ENCODE measurements at places on chromosomes 1 and 21.

DNA sequence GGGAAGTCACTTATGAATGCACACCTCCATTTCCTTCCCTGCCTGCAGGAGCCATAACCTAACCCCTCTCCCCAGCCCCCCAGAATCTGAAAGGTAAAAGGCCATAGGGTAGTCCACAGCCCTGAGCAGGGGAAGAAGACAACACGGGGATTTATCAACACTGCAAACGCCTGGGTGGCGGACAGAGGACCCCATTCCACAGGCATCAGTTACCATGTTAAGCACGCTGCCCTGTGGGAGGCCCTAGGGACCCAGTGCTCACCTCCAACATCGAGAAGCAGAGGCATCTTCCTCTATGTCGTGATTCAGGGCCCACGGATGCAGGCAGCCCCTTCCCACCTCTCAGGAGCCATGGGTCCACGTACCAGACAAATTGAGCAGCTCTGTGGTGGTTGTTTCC is 523.8 kb downstream of the MATN1 start:
- H3K27me3 ChIP-seq: peaks cover 3% of the 10 kb centered on the region
- peaks cover under 1% of the 10 kb centered on the region for H3K4me1 ChIP-seq

DNA sequence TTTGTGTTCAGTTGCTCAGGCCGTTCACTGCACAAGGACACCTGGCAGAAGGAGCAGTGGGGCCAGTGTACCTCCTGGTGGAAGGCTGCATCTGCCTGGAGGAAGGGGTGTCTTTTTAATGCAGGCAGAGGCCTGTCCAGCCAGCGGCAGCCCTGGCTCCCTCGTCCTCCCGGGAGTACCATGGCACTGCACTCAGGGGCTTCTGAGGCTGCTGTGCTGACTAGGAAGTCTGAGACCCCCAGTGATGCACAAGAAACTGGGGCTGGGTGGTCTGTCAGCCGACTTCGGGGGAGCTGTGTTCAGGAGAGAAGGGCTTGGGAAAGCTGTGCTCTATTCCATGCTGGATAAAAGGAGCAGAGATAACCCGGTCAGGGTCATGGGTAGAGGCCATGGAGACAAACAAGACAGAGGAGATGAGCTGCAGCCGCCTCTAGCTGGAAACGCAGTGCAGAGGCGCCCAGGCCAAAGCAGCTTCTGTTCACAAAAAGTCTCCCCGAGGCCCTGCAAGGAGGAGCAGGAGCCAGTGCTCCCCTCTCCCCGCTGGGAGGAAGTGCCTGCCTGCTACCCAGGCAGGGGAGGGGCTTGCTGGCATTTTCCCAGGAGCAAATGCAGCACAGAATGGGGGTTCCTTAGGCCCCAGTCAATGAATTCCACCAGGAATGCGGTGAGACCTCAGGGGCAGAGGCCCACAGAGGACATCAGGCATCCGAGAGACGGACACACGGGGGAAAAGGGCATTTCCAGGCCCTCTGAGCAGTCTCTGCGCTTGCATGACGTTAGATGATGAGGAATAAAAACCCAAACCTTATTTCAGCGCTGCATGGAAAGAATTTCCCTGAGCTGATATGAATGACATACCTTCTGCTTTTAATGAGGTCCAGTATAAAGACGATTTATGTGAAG is 17.2 kb upstream of the C2CD2 start:
- peaks cover 21% of the 10 kb centered on the region for H3K4me1 ChIP-seq
- H3K36me3 ChIP-seq: no peaks in the 10 kb centered on the region

DNA sequence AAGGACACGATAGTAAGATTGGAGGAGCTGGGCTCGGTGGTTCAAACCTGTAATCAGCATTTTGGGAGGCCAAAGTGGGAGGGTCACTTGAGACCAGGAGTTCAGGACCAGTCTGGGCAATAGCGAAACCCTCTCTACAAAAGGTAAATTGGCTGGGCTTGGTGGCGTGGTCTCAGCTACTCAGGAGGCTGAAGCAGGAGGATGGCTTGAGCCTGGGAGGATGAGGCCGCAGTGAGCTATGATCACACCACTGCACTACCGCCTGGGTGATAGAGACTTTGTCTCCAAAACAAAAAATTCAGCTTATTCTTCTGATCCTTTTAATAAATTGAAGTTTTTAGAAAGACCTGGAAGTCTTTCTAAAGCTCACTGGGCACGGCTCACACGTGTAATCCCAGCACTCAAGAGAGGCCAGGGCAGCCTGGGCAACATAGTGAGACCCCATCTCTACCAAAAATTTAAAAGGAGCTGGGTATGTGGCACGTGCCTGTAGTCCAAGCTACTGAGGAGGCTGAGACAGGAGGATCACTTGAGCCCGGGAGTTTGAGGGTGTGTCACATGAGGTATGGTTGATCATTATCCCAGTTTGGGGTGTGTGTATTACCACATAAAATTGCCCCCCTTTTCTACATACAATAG is 15.3 kb downstream of the MASP2 start:
- peaks cover 24% of the 10 kb centered on the region for H3K36me3 ChIP-seq
- peak; percentile 31 for DNase-seq
- H3K27me3 ChIP-seq: no peaks in the 10 kb centered on the region
- H3K4me3 ChIP-seq: no peak overlapping the region
- H3K4me1 ChIP-seq: no peaks in the 10 kb centered on the region
- H3K27ac ChIP-seq: no peak overlapping the region

- H3K27me3 ChIP-seq: no peaks in the 10 kb centered on the region
- H3K4me1 ChIP-seq: no peaks in the 10 kb centered on the region
- H3K36me3 ChIP-seq: no peaks in the 10 kb centered on the region
- no peak for DNase-seq
Observed at GRCh38 chr1:238660849-238661248, 725.5 kb upstream of the CHRM3 start.

DNA sequence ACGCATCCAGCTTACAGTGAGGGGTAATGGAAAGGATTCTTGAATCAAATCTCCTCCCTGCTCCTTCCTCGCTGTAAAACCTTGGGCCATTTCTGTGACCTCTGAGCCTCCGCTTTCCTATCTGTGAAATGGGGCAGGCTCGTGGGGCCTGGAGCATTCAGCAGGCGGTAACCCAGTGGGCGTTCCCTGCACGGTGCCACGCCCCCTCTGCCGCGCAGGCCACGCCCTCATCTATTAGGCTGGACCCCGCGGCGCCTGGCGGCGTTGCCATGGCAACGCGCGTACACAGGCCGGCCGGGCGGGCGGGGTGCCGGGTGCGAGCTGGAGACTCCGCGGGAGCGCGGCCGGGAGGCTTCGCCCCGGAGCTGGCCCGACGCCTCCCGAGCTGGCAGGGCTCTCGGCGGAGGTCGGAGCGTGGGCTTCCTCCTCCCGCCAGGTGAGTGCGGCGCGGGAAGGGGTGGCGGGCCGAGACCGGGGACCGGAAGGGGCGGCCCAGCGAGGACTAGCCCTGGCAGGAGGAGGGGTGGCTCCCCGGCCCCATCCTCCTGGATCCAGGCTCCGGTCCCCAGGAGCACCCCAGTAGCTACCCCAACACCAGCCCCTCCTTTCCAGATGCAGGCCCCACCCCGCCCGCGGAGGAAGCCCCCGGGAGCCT is at the start of gene FHAD1:
Gene FHAD1, plus strand, starts transcription at position 264 of the 655 bp plus-strand sequence. CDS start 4,562 bp downstream, outside the sequence.
- H3K4me3 ChIP-seq: peak within 1 kb of the TSS; percentile 52
- peaks cover 30% of the 10 kb centered on the region for H3K27me3 ChIP-seq
- H3K36me3 ChIP-seq: no peaks in the 10 kb centered on the region
- H3K4me1 ChIP-seq: peaks cover 16% of the 10 kb centered on the region
- no peak within 1 kb of the TSS for H3K27ac ChIP-seq

DNA sequence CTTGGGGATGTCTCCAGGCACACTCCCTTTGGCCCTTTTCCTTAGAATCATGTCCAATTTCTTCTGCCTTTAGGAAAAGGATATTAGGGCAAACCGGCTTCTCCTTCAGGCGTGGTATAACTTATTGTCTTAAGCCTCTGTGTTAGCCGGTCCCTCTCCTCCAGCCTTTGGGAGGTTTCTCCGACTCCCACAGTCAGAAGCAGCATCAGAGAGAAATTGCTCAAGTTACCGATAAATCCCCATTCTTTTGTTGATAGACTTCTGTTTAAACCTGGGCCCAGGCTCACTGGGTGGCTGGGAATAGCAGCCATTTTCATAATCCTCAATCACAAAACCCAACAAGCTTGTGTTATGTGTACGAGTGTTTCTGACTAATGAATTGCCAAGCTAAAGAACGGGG is 85.4 kb upstream of the KAZN start:
- H3K27me3 ChIP-seq: no peaks in the 10 kb centered on the region
- no peak overlapping the region for H3K27ac ChIP-seq
- H3K4me3 ChIP-seq: no peak overlapping the region
- H3K36me3 ChIP-seq: no peaks in the 10 kb centered on the region
- H3K4me1 ChIP-seq: peaks cover 4% of the 10 kb centered on the region
- no peak for DNase-seq

GRCh38 chr1:205719762-205720161 is 30.2 kb downstream of the NUCKS1 start:
- H3K4me3 ChIP-seq: no peak overlapping the region
- DNase-seq: no peak
- peaks cover 88% of the 10 kb centered on the region for H3K36me3 ChIP-seq
- H3K27ac ChIP-seq: no peak overlapping the region

DNA sequence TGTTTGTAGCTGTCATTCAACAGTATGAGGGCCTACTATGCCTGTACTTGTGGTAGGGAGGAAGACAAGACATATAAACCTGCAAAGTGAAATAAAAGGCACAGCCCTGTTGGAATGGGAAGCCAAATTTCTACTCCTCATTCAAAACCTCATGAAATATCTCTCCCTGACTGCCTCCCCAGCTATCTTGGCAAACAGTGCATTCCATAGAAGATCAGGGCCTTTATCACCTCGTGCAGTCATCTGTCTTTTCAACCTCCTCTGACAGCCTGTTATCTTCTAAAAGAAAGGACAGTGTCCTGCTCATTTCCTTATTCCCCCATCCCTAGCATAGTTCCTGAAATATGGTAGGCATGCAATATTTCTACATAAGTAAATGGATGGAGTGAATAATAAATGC is 71.0 kb downstream of the SH3GLB1 start:
- H3K4me3 ChIP-seq: no peak overlapping the region
- no peaks in the 10 kb centered on the region for H3K27me3 ChIP-seq
- DNase-seq: no peak
- peaks cover 12% of the 10 kb centered on the region for H3K4me1 ChIP-seq
- no peak overlapping the region for H3K27ac ChIP-seq

DNA sequence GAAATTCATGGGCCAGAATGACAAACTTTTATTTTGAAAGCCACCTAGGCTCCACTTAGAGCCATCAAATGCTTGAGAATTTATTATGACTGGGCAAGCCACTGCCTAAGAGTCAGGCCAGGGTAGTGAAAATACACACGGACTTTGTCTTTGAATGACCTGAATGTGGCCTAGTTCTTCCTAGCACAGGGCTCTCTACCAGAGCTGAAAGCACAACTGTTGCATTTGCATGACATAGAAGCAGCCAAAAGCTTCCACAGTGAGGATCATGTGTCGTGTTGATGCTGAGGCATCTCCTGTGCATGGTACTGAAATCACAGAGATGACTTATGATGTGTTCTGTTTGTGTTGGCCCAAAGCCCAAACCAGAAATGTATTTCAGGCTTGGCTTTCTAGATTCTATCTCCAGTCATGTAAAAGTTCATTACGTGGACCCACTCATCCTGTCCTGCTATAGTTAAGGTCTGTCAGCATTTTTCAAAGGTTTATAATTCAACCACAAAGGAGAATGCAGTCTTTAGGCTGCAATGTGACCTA is 164.0 kb upstream of the UBE2U start:
- peak overlapping the region; percentile 55 for H3K27ac ChIP-seq
- no peaks in the 10 kb centered on the region for H3K27me3 ChIP-seq
- H3K4me1 ChIP-seq: peaks cover 34% of the 10 kb centered on the region
- no peaks in the 10 kb centered on the region for H3K36me3 ChIP-seq
- DNase-seq: no peak

DNA sequence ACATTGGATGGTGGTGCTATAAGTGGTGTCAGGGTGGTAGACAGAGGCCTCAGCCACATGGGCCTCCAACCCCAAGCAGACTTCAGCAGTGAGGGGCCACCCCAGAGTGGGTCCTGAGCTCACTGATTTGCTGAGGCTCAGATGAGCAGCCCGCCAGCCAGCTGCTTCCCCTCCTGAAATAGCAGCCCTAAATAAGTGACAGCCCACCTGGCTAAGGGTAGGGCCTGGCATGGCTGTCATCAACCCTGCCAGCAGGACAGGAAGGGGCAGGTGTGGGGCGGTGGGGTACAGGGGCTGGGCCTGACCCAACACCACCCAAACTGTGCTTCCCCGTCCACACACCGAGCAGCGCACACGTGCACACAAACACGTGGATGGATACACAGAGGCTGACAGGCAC is 79.3 kb downstream of the GRIK3 start:
- DNase-seq: no peak
- H3K27me3 ChIP-seq: peaks cover 30% of the 10 kb centered on the region
- no peak overlapping the region for H3K4me3 ChIP-seq
- no peaks in the 10 kb centered on the region for H3K4me1 ChIP-seq

DNA sequence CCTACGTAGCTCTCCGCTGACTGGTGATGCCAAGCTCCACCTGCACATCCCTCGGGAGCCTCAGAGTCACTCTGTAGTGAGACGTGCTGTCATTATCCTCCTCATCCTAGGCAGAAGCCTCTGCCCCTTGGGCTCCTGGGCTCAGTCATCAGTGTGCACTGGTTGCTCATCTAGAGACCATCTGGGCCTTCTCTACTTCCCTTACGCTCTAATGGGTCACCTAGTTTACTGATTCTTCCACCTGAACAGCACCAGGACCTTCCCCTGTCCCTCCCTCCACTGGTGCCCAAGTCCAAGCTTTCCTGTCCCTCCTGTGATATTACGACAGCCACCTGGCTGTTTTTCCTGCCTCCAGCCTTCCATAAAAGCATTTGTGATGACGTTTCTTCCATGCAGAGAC is 136.1 kb upstream of the ERRFI1 start:
- H3K27ac ChIP-seq: no peak overlapping the region
- no peak for DNase-seq
- H3K36me3 ChIP-seq: no peaks in the 10 kb centered on the region
- no peaks in the 10 kb centered on the region for H3K27me3 ChIP-seq
- H3K4me1 ChIP-seq: peaks cover 8% of the 10 kb centered on the region

DNA sequence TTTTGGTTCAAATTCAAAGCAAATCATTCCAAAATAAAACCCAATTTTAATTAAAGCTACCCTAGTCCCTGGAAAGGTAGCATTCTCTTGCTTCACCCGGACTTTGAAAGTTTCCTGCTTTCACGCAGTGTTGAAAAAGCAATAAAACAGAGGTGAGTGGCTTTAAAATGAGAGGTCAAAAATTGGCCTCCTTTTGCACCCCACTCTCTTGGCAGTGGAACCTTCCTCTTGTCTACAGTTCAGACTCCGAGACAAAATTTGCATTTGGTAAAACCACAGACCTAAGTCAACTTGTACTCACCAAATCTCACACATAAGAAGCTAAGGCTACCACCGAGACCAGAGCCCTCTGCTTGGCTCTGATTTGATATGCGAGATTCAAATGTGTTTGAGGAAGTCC is 252.7 kb downstream of the TTLL7 start:
- H3K4me3 ChIP-seq: no peak overlapping the region
- H3K4me1 ChIP-seq: no peaks in the 10 kb centered on the region
- no peak for DNase-seq
- H3K36me3 ChIP-seq: no peaks in the 10 kb centered on the region

- no peak overlapping the region for H3K4me3 ChIP-seq
- H3K36me3 ChIP-seq: no peaks in the 10 kb centered on the region
- peaks cover 14% of the 10 kb centered on the region for H3K27me3 ChIP-seq
- peaks cover 48% of the 10 kb centered on the region for H3K4me1 ChIP-seq
- H3K27ac ChIP-seq: no peak overlapping the region
- DNase-seq: no peak
Observed at GRCh38 chr21:46063227-46063626, 34.7 kb upstream of the COL6A2 start.
